CD4-positive, alpha-beta T cell treated with Interferon gamma for 1 hour (primary cell): ENCODE measurements at places on chromosomes 11 and 22.

DNA sequence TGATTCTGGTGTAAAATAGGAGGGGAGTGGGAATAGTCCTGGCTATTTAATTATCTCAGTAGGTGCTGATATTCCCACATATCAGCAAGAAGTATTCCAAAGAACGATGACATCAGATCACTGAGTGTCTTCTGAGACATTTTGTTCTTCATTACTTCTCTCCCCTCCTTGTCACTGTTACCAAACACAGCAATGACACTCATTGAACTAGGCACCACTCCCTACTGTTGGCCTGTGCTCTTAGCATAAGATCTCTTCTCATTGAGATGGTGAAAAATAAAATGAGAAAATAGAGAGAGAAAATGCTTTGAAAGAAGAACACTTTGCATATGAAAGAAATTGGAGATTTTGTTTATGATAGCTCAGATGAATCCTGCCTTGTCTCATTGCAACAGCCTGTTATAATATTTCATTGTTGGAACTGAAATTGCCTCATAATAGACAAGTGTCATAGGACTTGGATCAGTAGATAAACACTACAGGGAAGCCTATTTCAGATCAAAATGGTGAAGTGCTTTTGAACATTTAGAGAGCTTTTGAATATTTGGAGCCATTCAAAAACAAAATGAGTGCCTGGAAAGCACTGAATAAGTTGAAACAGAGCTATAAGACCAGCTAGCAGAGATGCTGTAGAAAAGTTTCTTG lies 11.3 kb upstream of the ETS1 start:
- DNase-seq, result no peak

DNA sequence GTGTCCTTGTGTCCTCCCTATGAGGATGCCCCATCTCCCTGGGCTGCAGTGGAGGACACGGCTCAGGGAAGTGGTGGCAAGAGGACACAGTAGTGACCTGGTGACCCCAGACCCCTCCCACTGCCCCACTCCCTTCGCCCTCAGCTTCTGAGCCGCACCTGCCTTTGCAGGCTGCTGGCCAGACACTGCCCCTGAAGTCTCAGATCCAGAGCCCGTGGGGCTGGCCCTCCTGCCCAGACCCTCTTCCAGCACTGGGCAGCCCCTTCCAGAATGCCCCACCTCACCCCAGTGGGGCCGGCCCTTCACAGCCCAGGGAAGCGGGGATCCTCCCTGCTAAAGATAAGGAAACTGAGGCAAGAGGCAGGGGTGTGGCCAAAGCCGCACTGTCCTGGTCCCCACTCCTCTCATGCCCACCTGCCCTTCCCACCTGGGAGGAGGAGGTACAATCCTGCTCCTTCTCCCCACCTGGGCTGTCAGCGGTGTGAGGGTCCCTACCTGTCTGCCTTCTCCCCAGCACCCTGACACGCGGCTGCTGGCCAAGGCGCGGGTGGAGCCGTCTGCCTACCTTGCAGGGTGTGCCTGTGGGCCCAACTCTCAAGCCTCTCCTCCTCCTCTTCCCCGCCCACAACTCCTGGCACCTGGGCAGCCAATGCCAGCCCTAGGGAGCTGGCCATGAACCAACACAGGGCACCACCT lies 17.3 kb downstream of the TRPM5 start:
- no peak for DNase-seq

DNA sequence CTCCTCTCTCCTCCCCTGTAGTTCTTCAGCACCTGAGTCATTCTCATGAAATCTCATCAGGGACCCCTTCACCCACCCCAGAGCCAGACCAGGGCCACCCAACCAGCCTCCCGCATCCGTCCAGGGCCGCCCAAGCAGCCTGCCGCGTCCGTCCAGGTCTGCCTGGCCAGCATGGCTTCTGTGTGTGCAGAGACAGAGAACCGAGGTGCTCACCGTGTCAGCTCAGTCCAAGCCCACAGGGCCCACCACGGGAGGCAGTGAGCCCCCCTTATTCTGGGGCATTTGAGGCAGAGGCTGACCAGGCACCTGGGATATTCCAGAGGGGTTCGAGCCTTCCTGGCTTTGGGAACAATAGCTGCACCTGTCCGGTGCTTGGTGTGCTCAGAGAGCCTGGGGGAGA lies 1117.3 kb downstream of the BRD1 start:
- no peak for DNase-seq

- no peak for DNase-seq
Observed at GRCh38 chr22:31618057-31618456, 44.0 kb downstream of the PISD start.

DNA sequence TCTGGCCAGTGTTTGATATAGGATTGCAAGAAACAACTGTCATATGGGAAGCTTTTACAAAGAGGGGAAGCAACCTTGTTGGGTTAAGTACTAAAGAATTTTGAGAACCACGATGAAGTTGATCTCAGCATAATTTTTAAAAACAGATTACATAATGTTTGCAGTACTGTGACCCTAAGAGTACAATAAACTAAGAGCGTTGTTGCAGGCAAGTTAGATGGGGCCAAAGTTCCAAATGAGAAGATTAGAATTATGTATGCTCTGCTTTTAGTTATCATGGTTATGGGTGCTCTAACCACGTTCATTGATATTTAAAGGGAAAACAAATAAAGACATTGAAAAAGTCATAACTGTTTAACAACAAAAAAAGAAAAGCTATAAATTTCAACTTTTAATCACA lies 177.5 kb downstream of the CNTN5 start:
- no peak for DNase-seq

GRCh38 chr22:19810381-19811201 lies 44.1 kb downstream of the GNB1L start:
- no peak for DNase-seq

DNA sequence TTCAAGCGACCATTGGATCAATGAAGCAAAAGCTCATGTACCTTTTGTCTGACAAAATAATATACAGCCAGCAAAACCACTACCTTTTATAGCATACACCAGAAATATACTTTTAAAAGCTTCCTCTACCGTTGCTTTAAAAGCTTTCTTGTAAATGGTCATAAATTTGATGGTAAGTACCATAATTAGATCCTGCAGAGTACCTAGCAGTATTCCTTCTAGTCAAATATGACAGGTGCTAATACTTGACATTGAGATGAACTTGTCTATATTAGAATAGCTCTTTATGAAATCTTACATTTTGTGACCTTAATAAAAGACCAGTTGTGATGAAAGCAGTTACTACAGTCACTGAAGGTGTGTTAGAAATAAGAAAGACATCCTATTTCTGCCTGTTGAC lies 340.5 kb upstream of the ANO3 start:
- DNase-seq, result no peak

DNA sequence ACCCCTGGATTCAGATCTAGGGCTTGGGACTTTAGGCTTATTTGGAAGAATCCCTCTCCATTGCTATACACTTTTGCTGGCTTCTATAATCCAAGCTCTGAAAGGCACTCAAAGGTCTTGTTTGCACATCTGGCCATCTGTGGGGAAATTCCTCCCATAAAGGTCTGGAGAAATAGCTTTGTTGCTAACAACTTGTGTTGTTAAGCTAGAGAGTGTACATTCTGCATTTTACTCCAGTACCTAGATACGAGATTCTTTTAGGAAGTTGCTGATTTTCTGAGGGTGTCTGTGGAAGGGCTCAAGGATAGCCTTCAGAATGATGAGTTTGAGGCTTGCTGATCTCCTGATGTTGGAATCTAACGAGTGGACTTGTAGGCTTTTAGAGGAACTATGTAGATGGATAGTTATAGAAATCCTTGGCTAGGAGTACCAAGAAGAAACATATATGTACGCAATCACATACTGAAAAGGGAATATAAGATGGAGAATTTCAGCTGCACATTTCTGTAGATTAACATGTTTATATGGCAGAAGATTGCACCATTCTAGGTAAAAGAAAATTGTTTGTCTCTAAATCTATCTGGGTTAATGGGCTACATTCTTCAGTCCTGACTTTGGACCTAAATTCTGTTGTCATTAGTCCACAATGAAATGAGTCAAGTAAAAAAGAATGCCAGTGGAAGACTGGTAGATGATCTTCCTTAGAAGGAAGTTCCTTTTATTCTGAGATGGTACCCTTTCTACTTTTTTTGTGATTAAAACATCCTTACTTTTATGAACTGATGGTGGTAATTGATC lies 51.0 kb downstream of the UBASH3B start:
- no peak for DNase-seq

DNA sequence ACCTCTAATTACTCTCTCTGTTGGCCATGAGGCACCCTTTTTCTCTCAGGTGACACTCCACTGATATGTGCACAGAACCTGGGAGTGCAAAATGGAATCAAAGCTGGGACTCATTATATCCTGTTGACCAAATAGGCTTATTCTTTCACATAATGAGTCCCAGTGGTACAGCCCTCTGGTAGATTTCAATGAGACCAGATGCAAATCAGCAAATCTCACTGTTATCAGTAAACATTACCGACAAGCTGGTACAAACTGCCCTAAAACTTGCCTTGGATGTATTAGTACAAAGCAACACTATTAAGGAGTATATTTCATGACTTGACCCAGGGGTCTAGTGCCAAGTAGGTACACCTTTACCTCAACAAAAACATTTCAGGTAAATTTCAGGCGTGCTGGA lies 128.3 kb downstream of the DDX10 start:
- no peak for DNase-seq

DNA sequence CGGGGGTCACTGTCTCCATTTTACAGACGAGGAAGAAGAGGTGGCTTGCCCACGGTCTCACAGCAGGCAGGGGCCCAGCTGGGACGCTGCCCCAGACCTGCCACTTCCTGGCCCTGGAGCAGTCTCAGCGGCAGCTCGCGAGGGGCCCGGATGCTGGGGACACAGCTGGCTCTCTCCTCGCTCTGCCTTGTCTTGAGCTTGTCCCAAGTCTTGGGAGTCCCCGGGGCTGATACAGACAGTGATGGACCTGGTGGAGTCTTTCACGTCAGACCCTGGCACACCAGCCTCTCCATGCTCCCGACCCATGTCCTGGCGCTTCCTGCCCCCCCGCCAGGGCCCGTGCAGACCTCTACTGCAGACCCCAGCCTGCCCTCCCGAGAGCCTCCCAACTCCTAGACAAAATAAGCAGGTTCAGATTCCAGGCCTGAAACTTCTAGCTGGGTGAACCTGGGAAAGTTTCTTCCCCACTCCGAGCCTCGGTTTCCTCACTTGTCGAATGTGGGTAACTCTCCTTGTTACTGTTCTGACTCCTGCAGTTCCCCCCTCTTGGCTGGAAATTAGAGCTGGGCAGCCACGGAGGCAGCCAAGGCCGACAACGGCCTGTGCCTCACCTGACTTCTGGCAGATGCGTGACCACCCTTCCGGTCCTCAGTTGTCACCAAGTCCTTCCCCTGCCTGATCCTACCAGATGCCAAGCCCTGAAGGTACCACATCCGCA lies 145.4 kb downstream of the CACNA1I start:
- DNase-seq, result no peak

GRCh38 chr11:130765951-130766649 lies 150.2 kb downstream of the SNX19 start:
- no peak for DNase-seq

DNA sequence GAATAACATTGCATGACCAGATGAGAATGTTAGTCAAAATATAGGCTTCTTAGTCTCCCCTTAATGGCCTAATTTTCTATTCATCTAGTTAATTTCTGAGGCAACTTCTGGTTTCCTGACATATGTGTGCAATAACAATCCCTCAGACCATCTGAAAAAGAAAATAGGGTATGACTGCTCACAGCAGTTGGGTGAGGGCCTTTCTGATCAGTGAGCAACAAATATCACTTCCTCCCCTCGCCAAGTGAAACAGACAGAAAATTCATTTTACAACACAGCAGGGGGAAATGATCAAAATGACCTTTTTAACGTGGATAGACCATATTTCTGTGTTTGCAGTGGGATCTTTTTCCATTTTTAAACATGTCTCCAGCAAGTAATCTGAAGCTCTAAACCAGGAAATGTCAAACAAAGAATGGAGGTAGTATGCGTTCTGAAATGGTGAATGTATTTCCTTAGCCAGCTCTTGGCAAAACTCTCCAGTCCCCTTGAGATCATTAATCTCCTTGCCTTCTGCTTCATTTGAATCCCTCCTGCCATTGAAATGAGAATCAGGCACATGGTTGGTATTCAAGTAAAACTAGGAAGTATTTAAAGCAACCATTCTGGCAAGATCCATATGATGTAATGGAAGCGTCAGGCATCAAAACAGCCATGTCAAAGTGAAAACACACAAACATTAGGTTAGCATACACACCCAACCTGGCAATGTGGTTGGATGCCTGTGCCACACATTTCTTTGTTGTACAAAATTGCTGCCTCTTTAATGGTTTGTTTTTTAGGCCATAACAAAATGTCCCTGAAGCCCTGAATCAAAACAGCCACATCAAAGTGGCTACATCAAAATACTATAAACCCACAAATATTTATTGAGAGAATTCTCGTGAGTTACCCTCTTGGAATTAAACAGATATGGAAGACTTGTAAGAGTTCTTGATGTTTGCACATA lies 100.1 kb downstream of the SLC1A2 start:
- no peak for DNase-seq

GRCh38 chr22:39462443-39463221 lies 5.8 kb downstream of the MGAT3 start:
- no peak for DNase-seq

GRCh38 chr22:48424201-48424627 lies 1403.5 kb downstream of the BRD1 start:
- DNase-seq, result no peak

DNA sequence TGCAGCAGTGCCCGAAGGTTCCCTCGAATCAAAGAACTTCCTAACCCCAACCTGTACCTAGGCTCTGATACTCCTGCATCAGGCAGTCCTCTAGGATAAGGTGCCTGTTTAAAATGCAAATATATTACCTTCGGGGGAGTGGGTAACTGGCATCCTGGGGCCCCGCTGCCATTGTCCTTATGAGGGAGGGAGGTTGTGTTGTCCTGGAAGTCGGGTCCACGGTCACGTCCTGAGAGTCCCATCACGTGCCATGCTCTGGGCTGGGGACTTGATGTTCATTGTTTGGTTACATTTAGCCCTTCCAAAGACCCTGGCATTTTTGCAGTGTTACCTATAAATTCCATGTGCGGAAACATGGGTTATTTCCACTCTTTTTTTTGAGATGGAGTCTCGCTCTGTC lies 67.6 kb downstream of the PARVB start:
- no peak for DNase-seq

GRCh38 chr11:28956446-28956845 lies 848.3 kb downstream of the METTL15 start:
- no peak for DNase-seq

- DNase-seq, result peak; percentile 22
Observed at GRCh38 chr11:76152741-76153570, 53.3 kb downstream of the WNT11 start.

DNA sequence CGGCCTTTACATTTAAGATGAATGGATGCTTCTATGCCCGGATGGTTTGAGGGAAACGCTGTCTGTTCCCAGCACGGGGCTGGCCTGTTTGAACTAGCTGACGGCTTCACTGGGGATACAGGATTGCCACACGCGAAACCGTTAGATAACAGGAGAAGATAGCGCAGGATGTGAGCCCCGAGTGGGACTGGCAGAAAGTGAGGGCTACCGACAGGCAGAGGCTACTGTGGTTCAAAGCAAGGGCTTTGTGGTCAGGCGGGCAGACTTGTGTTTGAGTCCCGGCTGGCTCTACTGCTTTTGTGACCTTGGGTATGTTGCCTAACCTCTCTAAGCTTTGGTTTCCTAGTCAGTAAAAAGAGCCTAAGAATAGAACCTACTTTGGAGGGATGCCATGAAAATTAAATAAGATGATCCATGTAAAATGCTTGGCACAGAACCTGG lies 2.8 kb upstream of the OAF start:
- DNase-seq, result no peak

- DNase-seq, result no peak
Observed at GRCh38 chr22:22022255-22022840, 39.8 kb upstream of the TOP3B start.

GRCh38 chr11:115184901-115185300 lies 319.3 kb downstream of the CADM1 start:
- no peak for DNase-seq
